ENCODE measurements at places on chromosomes 2 and 18. TPM values are rescaled to one million over a fixed set of nuclear protein-coding genes. Genes with fewer than 3 reads are reported as not detected.

GRCh38 chr2:71306762-71307161 lies 24.8 kb upstream of the ZNF638 start:
- H3K4me3 ChIP-seq = no peak overlapping the region
- H3K36me3 ChIP-seq = no peaks in the 10 kb centered on the region
- H3K27me3 ChIP-seq = no peaks in the 10 kb centered on the region
- no peaks in the 10 kb centered on the region for H3K4me1 ChIP-seq

DNA sequence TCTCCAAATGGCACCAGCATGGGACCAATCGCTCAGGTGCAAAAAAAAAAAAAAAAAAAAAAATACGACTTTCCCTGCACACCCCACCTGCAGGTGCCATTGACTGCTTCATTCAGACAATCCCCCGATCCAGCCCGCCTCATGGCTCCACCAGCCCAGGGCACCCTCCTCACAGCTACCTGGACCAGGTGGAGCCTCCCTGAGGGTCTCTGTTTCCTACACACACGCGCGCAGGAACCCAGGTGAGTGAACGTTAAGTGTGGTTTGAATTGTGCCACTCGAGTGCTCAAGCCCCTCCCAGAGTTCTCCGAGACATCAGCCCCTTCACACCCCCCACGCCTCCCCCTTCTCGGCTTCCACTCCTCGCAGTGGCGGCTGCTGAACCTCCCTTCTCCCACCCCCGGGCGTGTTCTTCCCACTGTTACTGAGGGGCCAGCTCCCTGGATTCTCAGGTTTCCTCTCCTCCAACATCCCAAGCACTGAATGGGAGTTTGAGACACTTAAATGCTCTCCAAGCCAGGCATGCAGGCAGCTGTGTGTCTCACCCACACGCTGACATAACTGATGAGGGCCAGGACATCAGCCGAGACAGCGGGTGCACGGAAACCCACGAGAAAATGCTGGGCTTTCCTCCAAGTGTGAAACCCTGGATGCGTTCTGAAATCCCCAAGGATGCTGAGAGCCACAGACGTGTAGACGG lies 88.8 kb upstream of the SNTG2 start:
- H3K4me3 ChIP-seq = no peak overlapping the region
- H3K4me1 ChIP-seq = no peaks in the 10 kb centered on the region
- peaks cover 19% of the 10 kb centered on the region for H3K27me3 ChIP-seq
- H3K36me3 ChIP-seq = no peaks in the 10 kb centered on the region
- DNase-seq = no peak

The WIPF1 gene
- 14.6 TPM for total RNA-seq

DNA sequence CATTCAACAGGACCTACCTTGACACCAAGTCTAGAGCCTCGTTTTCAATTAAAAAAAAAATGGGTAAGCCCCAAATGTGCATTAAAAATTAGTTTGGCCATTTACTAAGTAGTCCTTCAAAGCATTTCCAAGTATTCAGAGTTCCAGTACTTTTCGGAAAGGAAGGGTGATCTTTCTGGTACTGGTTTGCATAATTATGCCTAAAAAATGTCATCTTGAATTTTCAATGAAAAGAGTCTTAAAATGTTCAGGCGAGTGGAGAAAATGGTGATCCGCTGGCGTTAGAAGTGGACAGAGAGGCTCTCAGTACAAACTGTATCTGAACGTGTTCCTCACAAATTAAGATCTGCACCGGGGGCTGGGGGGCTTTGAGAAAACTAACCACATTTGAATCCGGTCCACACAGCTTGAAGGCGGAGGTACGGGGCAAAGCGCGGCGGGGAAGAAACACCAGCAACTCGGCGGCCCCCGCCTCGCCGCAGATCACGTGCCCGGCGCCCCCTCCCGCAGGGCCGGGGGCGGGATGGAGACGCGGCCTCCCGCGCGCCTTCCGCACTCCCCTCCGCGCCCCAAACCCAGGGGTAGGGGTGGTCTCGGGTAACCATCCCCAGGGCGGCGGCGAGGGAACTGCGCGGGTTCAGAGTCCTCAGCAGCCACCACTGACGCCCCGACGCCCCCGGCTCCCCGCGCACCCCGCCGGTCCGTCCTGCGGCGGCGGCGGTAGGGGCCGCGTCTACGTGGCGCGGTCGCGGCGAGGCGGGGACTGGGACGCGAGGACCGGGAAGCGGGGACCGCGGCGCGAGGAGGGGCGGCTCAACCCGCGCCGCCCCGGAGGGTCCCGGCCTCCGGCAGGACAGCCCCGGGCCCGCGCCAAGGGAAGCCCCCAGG lies 564 bp downstream of the LPIN2 start:
- peak overlapping the region; percentile 93 for H3K27ac ChIP-seq
- no peaks in the 10 kb centered on the region for H3K27me3 ChIP-seq
- H3K4me3 ChIP-seq = peak overlapping the region; percentile 88
- peaks cover 3% of the 10 kb centered on the region for H3K4me1 ChIP-seq
- H3K36me3 ChIP-seq = no peaks in the 10 kb centered on the region

GRCh38 chr2:47016172-47016913 lies 100.7 kb upstream of the MCFD2 start:
- H3K36me3 ChIP-seq = no peaks in the 10 kb centered on the region
- no peak overlapping the region for H3K27ac ChIP-seq
- H3K4me3 ChIP-seq = no peak overlapping the region
- H3K4me1 ChIP-seq = peaks cover 39% of the 10 kb centered on the region
- no peak for DNase-seq
- no peaks in the 10 kb centered on the region for H3K27me3 ChIP-seq

DNA sequence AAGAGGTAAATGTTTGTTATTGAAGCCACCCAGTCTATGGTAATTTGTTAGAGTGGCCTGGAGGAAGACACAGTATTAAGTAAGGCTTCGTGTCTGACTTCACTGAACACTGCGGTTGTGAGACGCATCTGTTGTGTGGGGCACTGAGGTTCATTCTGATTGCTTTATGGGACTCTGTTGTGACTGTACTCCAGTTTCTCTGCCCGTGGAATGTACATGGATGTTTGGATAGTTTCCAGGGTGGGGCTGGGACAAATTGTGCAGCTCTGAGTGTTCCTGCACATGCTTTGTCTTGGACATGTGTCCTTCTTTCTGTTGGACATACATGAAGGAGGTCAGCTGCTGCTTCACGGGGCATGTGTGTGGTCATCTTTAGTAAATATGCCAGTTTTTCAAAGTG lies 58.6 kb downstream of the ODC1 start:
- H3K36me3 ChIP-seq = no peaks in the 10 kb centered on the region
- no peak overlapping the region for H3K27ac ChIP-seq
- H3K4me1 ChIP-seq = peaks cover 45% of the 10 kb centered on the region
- DNase-seq = no peak
- no peaks in the 10 kb centered on the region for H3K27me3 ChIP-seq

The CAPN14 gene
- total RNA-seq = 0.23 TPM

The RFTN2 gene
- total RNA-seq = 4.9 TPM

- peaks cover 6% of the 10 kb centered on the region for H3K4me1 ChIP-seq
- no peak overlapping the region for H3K27ac ChIP-seq
- no peak overlapping the region for H3K4me3 ChIP-seq
- no peaks in the 10 kb centered on the region for H3K36me3 ChIP-seq
- DNase-seq = no peak
Measured at GRCh38 chr2:157326698-157327097, 1.1 kb upstream of the ERMN start.

GRCh38 chr2:241350878-241351639 lies 5.0 kb upstream of the FARP2 start:
- no peaks in the 10 kb centered on the region for H3K4me1 ChIP-seq
- no peak overlapping the region for H3K4me3 ChIP-seq
- no peak for DNase-seq
- no peaks in the 10 kb centered on the region for H3K27me3 ChIP-seq

The CYP27A1 gene
- 9.1 TPM for total RNA-seq

The PDE11A gene
- total RNA-seq = 1.3 TPM

The TXNDC2 gene
- not detected for total RNA-seq

DNA sequence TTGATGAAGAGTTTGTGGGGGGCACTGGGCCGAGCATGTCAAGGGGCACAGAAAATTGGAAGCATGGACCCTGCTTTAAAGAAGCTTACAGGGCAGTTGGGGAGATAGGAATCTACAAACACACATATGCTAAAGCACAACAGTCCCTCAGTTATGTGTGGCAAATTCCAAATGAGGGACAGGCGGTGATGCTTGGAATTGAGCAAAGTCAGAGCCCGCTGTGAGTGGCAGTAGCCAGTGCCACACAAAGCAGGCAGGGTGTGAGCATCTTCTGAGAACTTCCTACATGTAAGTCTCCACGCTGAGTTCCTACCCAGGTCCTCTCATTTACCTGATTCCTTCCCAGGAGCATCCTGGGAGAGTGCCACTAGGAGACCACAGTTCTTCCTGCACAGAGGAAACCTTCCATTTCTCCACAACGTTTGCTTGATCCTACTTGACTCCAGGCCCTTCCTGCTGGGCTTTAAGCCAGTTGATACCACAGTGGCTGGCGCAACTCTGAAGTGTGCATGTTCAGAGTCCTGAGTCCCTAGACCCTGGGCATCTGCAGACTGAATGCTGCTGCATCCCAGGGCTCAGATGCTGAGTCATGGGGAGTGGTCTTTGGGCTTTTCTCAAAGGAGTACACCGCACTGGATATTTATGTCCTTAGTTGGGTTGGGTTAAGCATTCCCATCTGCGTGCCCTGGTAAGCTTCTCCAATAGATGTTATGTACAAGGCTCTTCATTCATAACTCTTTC lies 287.3 kb upstream of the REV1 start:
- H3K27me3 ChIP-seq = no peaks in the 10 kb centered on the region
- H3K36me3 ChIP-seq = no peaks in the 10 kb centered on the region
- H3K4me3 ChIP-seq = no peak overlapping the region

The DSG1 gene
- 0.18 TPM for total RNA-seq

The CELF4 gene
- total RNA-seq = 0.32 TPM

The MAP2 gene
- total RNA-seq = 5.0 TPM

The CACNB4 gene
- 0.22 TPM for total RNA-seq

The BARD1 gene
- total RNA-seq = 9.7 TPM

- DNase-seq = no peak
- no peak overlapping the region for H3K4me3 ChIP-seq
- no peak overlapping the region for H3K27ac ChIP-seq
Measured at GRCh38 chr2:73907840-73908452, 15.1 kb downstream of the ACTG2 start.

- H3K27ac ChIP-seq = no peak overlapping the region
- no peaks in the 10 kb centered on the region for H3K27me3 ChIP-seq
- no peak for DNase-seq
- no peak overlapping the region for H3K4me3 ChIP-seq
Measured at GRCh38 chr2:106338043-106338442, 130.2 kb downstream of the RGPD3 start.

DNA sequence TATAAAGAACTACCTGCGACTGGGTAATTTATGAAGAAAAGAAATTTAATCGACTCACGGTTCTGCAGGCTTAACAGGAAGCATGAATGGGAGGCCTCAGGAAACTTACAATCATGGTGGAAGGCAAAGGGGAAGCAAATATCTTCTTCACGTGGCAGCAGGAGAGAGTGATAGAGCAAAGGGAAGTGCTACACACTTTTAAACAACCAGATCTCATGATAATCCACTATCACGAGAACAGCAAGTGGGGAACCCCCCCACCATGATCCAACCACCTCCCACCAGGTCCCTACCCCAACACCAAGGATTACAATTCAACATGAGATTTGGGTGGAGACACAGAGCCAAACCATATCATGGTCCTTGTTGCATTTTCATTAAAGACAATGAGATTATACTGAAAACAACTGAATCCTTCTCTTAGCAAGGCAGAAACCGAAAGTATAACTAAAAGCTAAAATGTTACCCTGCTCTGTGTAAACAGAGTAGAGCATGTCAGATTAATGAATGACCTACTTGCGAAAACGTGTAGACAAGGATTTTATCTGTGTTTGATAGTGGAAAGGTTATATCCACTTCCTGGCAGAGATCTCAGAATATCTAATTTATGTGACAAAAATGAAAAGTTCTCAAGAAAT lies 60.1 kb upstream of the RBBP8 start:
- H3K4me3 ChIP-seq = no peak overlapping the region
- H3K27ac ChIP-seq = no peak overlapping the region
- no peak for DNase-seq
- H3K36me3 ChIP-seq = no peaks in the 10 kb centered on the region
- peaks cover 4% of the 10 kb centered on the region for H3K4me1 ChIP-seq

The C18orf63 gene
- total RNA-seq = not detected

GRCh38 chr2:102425441-102426132 lies 2.6 kb downstream of the IL18RAP start:
- no peak overlapping the region for H3K4me3 ChIP-seq
- H3K27me3 ChIP-seq = no peaks in the 10 kb centered on the region
- no peak for DNase-seq

The MORN2 gene
- total RNA-seq = 17.9 TPM

The PSMA8 gene
- total RNA-seq = not detected

- H3K4me1 ChIP-seq = no peaks in the 10 kb centered on the region
- H3K27me3 ChIP-seq = no peaks in the 10 kb centered on the region
- no peak for DNase-seq
- H3K27ac ChIP-seq = no peak overlapping the region
Measured at GRCh38 chr2:48232351-48232750, 297.6 kb upstream of the STON1 start.

- H3K4me3 ChIP-seq = peak overlapping the region; percentile 86
- peak overlapping the region; percentile 97 for H3K27ac ChIP-seq
- H3K36me3 ChIP-seq = peaks cover 21% of the 10 kb centered on the region
- H3K4me1 ChIP-seq = peaks cover 41% of the 10 kb centered on the region
- peak; percentile 61 for DNase-seq
- H3K27me3 ChIP-seq = no peaks in the 10 kb centered on the region
Measured at GRCh38 chr18:79988071-79988450, 302 bp downstream of the TXNL4A start.

DNA sequence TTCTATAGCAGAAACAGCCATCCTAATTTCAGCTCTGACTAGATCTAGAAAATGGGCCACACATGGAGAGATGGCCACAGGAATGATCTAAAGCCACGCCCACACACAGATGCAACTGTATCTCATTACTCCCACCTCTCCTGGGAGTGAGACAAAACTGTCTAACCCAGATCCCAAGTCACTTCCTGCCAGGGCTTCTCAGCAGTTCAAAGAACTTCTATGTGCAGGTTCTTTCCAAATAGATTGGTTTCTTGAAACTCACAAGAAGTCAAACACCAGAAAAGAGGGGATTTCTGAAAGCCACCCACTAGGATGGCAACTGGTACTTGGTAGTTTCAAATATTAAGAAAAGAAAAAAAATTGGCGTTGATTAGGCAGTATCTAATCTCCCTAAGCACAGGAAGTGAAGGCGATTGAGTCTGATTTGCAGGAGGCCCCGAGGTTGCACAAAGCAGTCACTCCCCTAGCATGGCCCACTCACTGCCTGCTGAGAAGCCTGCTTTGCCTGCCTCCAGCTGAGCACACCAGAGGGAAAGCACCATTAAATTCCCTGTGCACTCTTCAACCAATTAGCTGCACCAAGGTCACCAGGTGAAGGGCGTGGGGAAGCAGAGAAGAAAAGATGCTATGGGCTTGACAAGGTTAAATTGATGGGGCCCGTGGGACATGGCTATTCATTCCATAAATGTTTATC lies 51.1 kb downstream of the PAPOLG start:
- H3K27me3 ChIP-seq = no peaks in the 10 kb centered on the region
- H3K27ac ChIP-seq = no peak overlapping the region
- H3K4me1 ChIP-seq = no peaks in the 10 kb centered on the region

- H3K27ac ChIP-seq = no peak overlapping the region
- H3K36me3 ChIP-seq = no peaks in the 10 kb centered on the region
- no peak for DNase-seq
Measured at GRCh38 chr18:79883461-79884293, 67.8 kb downstream of the SLC66A2 start.
